ENCODE measurements at places on chromosomes 5 and 9.

- DNase-seq: no peak
These were observed 28.7 kb downstream of the SMIM32 start for GRCh38 chr5:136164226-136164625.

DNA sequence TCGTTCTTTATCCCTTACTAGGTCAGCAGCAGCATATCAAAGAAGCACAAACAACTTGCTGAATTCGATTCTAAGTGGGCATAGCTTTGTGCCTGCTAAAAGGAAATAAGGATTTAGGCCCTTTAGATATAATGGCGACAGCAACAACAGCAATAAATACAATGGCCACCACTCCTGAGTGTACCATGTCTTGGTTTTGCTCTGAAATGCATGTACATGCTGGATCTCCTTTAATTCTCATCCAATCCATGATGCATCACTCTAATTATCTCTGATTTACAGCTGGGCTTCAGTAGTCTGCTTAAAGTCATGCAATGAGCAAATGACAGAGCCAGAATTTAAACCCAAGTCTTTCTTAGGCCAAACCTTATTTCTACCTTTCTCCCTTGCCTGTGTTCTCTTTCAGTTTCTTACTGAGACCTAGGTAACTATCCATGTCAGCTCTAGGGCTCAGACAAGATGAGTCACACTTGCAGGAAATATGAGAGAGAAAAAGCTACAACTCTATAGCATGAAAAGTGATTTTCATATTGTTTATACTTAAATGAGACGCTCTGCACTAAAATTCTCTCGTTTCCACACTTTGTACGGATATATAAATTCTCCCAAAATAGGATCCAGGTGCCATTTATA is 111.8 kb downstream of the HMHB1 start:
- no peak for DNase-seq

DNA sequence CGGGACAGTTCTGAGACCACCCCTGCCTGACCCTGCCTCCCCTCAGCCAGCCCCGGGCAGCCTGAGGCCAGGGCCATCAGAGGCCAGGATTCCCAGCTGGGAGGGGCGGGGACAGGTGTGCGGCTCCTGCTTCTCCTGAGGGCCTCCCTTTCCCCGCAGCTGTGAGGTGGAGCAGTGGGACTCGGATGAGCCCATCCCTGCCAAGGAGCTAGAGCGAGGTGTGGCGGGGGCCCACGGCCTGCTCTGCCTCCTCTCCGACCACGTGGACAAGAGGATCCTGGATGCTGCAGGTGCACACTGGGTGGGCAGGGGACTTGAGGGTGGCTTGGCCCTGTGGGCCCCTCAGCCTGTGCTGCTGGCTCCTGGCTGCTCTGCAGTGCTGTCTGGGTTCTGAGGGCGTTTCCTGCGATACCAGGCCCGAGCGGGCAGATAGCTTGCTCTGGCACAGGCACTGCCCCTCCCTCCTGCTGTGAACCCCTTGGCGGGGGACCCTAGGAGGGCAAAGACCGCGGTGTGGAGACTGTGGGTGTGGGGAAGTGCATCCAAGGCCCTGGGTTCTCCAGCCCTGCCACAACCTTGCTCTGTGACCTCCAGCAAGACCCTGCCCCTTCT is 2.3 kb downstream of the GRHPR start:
- DNase-seq: no peak

GRCh38 chr5:142984011-142984410 is 213.8 kb downstream of the ARHGAP26 start:
- no peak for DNase-seq

DNA sequence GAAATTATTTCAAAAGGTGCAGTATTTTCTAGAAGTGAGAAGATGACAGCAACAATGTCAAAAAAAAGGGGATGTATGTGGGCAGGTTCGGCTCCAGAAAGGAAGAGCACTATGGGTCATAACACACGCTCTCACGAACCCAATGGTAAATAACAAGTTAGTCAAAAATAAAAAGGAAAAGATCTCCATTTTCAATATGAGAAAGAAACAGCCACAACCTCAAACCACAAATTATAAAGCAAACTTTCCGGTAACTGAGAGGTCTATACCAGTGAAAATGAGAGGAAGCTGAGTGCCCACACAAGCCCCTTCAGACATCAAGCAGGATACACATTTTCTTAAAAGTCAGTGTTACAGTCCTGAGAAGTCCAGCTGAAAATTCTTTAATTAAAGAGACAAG is 398.5 kb upstream of the RPS23 start:
- no peak for DNase-seq

DNA sequence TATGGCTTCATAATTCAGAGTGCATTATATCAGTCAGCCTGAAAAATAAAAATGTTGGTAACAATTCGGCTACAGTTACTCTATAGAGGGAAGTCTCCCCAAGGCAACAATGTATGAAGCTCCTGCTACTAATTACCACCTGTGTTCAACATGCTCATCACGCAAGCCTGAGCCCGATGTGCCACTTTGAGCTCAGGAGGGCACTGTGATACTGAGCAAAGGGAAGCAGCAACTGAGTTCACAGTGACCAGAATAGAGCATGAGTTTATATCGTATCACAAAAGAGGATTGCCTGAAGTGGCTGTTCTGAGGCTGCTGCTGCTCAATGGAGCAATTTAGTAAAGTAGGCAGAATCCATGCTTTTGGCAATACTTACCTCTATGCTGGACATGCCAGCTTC is 202.0 kb upstream of the HAPLN1 start:
- no peak for DNase-seq

GRCh38 chr5:14266686-14267085 is 123.5 kb downstream of the TRIO start:
- no peak for DNase-seq

DNA sequence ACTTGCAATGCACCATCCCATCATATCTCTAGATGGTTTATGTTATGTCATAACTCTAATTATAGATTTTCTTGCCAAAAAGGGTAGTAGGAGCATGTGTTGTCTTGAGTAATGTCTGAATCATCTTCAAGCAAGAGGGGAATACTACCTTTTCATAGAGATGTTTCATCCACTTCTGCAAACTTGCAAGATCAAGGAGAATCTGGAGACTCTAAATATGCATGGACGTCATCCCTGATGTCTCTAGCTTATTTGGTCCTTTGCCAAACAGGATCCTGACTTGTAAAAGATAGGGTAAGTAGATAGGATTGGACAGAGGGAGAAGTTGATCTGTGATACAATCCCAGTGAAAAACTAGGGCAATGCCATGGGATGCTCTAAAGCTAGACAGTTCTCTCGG is 246.5 kb downstream of the DMRTA1 start:
- no peak for DNase-seq

DNA sequence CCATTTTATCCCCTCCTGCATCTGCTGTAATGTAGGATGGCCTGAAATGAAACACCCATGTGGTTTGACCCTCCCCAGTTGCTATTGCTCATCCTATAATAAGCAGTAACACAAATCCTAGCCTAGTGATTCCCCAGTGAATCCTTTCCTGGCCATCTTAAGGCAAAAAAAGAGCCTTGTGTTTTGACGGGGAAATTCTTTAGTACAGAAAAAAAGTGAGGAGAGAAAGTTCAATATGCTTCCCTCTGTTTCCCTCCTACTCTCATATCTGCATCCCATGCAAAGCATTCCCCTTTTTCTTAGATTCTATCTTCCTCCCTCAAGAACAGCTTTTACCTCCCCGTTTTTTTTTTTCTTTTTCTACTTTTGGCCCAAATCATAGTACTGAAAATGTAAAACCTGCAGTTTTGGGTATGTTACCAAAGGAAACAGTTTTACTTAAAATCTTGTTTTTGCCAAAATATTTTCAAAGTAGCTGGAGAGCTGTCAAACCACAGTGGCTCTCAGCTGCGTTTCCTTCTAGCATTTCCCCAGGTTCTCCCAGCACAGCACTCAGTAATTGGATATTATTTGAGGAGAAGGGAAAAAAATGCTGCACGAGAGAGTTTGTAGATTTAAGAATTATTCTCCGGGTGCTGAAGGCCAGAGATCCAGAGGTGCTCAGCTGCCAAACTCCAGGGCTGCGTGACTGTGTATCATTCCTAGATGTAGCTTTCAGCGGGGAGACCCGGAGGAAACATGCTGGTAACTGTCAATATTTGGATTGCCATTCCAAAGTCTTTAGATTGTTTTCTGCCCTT is 321.4 kb downstream of the NPR3 start:
- DNase-seq: no peak

- DNase-seq: no peak
These were observed 139.8 kb downstream of the DOCK8 start for GRCh38 chr9:354453-354852.

DNA sequence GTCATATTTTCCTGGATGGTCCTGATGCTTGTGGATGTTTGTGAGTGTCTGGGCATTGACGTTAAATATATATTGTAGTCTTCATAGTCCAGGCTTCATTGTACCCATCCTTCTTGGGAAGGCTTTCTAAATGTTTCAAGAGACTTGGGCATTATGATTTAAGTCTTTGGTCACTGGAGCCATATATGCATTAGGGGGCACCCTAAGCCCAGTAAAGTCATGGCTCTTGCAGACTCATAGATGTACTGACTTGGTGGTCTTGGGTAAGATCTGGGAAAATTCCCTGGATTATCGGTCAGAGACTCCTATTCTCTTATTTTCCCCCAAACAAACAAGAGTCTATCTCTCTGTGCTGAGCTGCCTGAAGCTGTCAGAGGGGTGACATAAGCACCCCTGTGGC is 271.1 kb downstream of the TRIM36 start:
- no peak for DNase-seq

- DNase-seq: no peak
These were observed 2.3 kb downstream of the LCN2 start for GRCh38 chr9:128151309-128152132.

DNA sequence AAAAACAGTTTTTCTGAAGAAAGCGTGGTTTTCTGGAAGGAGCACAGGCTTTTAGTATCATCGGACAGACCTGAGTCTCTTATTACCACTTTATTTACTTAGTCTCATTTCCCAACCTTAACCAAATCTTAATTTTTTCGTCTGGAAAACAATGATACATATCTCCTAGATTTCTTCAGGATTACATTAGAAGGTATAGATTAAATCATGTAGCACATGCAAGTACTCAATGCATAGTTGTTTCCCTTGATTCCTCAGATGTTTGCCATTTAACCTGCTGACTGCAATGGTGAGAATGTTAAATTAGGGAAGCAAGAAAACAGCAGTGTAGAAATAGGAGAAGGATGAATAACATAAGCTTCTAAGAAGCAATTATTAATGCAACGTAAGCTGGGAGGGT is 289.4 kb downstream of the PDE4D start:
- no peak for DNase-seq

DNA sequence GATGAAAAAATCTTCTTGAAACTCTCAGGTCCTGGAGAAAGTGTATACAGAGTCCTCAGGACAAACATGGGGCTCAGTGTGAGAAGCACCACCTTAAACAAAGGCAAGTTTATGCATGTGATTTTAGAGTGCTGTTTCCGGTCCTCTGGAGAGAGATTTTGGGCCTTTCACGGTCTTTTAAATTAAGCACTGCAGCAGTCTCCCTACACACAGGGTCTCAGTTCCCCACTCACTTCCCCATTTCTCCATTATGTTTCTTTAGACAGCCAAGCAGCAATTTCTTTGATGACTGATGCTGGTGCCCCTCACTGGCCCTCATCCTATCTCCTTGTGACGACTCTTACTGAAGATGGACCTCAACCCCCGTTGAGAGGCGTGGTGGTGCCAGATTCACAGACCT is 220.2 kb upstream of the CLINT1 start:
- DNase-seq: no peak

GRCh38 chr5:7186818-7187217 is 209.1 kb upstream of the ADCY2 start:
- no peak for DNase-seq

GRCh38 chr5:33711094-33711679 is 180.6 kb downstream of the ADAMTS12 start:
- DNase-seq: no peak

- no peak for DNase-seq
These were observed 114.4 kb upstream of the LIFR start for GRCh38 chr5:38670878-38671277.

GRCh38 chr9:131987232-131987631 is 92.4 kb downstream of the MED27 start:
- DNase-seq: no peak

GRCh38 chr5:119347574-119347973 is 8.2 kb upstream of the TNFAIP8 start:
- no peak for DNase-seq

DNA sequence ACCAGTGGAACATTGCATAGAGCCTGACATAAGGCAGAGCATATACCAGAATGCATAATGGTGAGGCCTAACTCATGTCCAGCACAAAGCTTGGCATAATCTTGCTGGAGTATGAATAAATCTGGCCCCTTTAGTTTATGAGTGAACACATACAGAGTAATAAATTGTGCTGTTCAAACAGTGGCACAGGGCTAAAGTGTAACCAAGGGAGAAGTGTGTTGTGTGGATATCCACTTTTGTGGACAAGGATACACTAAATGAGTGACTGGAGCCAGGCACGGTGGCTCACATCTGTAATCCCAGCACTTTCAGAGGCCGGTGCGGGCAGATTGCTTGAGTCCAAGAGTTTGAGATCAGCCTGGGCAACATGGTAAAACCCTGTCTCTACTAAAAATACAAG is 29.4 kb upstream of the JMY start:
- DNase-seq: no peak

DNA sequence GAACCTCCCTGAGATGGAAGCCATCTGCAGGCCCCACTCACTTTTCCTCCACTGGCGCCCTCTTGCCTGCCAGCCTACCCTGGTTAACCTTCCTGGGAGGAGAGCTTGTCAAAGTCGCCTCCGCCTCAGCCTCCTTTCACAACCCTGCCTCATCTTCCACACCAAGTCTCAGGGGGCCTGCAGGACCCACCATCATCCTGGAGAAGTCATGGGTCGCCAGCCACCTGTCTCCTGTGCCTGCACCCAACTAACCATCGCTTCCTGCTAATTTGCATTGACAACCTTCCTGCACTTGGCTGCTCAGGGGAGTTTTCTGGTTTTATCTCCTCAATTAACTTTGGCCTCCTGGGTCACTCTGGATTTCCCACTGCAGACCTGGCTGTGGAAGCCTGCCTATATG is 52.8 kb upstream of the GRHPR start:
- no peak for DNase-seq

- DNase-seq: no peak
These were observed 7.7 kb upstream of the EXOC3 start for GRCh38 chr5:435156-435790.

DNA sequence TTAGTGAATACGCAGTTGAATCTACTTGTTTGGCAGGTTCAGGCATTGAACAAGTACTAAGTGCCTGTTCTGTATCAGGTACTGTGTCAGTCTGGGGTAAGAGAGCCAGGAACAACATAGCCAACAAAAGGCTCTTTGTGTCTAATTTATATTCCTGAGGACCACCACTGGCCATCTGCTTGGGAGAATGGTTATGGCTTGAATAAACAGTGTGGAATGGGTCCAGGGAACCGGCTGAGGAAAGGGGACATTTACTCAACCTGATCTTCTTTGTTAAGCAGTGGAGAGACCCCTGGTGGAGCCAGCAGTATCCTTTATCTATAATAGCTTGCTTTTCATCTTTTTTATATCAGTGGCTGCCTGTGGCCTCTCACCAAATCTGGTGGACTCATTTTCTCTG is 38.6 kb downstream of the EXOSC2 start:
- no peak for DNase-seq

Data from stimulated activated CD4-positive, alpha-beta T cell treated with anti-CD3 and anti-CD28 coated beads, TNF-alpha, amount 100 ng/mL, for 48 hours (primary cell).